Tibial artery (tissue), 4 donors: ENCODE measurements at places on chromosomes 6 and 20.

DNA sequence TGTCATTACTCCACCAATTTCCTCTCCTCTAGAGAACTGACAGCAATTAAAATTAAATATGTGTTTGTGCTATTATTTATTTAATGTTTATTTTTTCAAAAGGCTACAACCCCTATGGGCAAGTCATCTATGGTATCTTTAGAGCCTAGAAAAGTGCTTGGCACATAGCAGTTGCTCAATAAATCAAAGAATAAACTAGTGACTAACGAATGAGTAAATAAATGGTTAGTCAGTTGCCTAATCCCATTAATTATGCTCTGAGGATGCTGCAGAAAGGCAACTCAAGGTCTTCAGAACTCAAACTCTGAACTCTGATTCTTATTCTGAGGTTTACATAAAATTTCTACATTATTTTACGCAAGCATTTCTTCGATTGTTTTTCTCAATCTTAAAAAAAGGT, 193.0 kb upstream of the TSHZ2 start:
- no peak for DNase-seq

DNA sequence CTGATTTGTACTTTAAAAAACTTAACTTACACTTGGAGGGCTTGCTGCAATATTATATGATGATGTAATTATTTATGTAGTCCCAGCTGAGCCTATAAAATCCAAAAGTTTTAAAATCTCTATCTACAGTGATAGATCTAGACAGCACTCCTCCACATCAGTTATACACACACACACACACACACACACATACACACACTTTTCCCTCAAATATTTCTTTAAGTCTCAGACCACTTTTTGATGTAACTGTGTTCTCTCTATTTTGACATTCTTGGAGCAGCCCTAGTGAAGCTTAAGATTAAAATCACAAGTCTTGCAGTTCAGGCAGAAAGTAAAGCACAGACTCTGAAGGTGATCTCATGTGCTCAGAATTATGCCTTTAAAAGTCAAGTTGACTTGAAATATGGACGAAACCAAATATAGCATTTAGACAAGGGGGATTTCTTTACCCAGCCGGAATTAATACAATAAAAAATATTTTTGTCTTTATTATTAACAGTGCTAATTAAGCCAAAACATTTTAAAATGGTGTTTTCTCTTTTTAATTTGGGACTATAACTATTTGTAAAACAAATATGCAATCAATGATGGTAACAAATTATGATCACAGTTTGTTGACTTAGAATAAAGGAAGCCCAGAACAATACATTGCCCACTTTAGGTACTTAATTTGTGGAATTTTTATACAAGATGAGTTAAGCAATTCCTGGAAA, 63.5 kb upstream of the TMEM30A start:
- DNase-seq: no peak

GRCh38 chr6:157135691-157136090, 187.6 kb downstream of the TMEM242 start:
- DNase-seq: no peak

DNA sequence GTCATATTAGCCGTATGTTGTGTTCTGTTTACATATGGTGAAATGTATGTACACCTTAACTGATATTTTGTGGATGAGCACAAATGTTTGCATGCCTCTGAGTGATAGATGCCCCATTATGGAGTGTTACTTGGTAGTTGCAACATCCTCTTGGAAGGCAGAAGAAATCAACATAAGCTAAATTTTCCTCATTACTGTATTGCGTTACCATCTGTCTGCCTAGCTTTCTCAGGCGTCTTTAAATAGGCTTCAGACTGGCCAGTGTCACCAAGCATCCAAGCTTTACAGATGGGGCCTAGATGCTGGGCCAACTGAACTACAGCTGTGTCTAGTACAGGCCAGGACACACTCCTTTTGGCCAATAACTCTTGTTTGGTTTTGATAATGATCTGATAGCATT, 250.6 kb downstream of the SAMD5 start:
- DNase-seq: no peak

GRCh38 chr6:125156496-125156895, 2.9 kb downstream of the TPD52L1 start:
- no peak for DNase-seq

DNA sequence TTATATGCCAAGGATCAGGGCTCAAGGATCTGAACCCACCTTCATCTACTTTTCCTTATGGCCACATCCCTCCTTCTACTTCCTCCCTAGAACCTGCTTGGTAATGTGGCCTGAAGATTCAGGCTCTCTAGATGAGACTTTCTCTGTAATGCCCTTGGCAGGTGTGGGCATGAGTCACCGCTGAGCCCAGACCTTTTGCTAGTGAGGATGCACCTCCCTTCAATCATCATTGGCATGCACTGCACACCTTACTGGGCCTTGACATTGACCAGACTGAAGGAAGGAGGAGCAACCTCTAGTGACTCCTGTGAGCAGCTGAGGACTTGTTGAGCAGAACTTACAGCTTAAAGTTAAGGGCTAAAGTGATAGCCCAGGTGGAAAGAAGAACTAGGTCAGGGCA, 405.3 kb downstream of the MAFB start:
- DNase-seq: no peak

DNA sequence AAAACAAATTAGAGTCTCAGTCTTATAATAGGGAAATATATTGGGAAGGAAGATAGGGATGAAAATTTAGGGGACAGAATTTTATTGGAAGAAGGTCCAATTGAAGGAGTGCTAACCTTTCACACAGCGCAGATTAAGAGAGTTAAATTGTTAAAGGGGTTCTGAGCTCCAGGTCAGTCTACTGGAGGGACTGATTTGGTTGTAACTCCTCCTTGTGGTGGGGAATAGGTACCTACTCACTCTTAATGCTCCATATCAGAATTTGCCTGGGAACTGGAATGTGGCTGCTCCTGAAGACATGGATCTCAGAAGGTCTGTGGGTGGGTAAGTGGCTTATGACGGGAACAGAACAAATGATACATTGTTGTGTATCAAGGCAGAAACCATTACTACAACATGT, 143.5 kb downstream of the FLRT3 start:
- DNase-seq: no peak

DNA sequence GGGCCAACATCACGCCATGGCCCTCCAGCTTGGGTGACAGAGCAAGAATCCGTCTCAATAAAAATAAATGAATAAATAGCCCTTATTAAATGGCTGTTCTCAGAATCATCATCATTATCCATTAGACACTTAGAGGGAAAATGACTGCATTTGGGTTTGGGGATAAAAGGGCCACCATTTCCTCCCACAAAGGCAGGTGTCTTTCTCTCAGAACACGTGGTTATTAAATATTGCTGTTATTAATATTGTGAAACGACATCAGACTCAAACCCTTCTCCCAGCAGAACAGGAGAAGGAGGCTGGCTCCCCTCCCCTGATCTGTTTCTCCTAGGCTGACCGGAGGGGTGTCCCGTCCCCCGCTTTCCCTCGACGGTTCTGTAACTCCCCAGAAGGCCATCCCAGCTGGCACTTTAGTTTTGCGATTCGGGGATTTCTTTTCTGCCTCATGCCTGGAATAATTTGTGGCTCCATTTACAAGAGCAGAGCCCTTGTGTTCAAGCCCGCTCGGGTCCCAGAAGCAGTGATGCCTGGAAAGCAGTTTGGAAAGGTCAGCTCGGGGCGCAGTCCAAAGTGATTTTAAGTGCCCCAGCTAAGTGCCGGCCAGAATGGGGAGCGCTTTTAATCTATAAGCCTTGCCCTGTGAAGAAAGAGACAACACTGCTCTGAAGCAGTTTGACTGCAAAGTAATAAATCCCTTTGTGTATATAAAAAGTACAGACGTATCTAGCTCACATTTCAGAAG, 41.9 kb downstream of the EYA2 start:
- DNase-seq: no peak

- no peak for DNase-seq
Observed at GRCh38 chr20:35489717-35490116, 34.3 kb downstream of the CEP250 start.

- DNase-seq: no peak
Observed at GRCh38 chr6:67908379-67908778, 726.7 kb upstream of the ADGRB3 start.

- no peak for DNase-seq
Observed at GRCh38 chr6:56168596-56168995, 78.8 kb downstream of the COL21A1 start.

DNA sequence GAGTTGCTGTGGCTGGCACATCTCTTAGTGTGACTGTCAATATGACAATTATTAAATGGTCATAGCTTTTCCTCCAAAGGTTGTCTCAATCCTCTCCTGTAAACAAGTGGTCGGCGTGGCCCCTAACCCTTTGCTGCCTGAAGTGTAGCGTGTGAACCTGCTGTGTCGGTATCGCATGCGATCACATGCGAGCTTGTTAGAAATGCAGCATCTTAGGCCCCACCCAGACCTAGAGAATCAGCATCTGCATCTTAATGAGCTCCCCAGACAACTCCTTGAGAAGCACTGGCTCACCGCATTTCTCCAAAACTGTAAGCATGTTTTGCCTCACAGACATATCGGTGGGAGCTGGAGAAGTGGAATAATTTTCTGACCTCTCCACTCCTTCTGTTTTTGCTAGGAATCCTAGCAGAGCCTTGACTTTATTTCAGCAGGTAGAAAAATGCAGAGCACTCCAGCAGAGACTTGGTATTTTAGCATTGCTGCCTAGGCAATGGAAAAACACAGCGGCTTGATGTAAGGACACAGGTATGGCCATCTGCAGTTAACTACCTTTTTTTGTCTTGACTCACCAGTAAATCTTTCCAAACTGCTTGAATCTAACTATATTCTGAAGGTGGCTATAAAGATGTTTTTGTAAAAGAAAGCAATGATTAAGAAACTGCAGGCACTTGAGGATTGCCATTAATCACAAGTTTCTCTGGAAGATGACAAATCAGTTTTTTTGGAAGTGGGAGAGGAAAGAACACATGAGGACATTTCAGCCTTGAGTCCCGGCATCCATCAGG, 67.6 kb downstream of the PSMG4 start:
- DNase-seq: no peak

- DNase-seq: no peak
Observed at GRCh38 chr20:36018208-36018988, 50.0 kb downstream of the CNBD2 start.

DNA sequence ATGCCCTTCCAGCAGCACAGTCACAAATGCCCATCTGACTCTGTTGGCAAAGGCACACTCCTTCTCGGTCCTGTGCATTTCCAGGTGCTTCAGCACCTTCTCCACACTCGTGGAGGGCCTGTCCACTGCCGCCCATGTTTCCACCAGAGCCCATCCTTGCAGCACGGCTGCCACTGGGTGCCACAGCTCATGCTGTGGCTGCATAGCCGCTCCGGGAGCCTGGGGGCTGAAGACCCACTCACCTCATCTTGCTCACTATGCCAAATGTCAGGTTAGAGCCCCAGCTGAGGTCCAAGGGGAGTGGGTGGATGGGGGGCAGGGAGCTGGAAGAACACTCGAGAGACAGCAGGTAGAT, 6.9 kb downstream of the ZKSCAN3 start:
- no peak for DNase-seq

- DNase-seq: no peak
Observed at GRCh38 chr20:9140162-9140760, 71.4 kb downstream of the PLCB4 start.

DNA sequence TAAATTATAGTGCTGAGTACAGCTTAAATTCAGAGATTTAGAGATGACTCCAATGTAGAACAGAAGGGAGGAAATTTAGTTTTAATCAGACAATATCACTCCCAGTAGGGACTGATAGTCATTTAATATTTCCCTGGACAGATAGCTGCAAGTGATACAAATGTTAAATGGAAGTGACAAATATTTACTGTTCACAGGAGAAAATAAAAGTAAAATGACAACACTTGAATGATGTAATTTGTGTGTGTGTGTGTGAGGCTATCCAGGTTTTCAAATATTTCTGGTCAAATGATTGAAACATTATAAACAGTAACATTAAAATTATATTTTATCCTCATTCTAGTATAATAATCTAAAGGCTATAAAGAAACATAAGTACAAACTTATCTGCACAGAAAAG, 220.3 kb upstream of the THEMIS start:
- DNase-seq: no peak

GRCh38 chr6:37696841-37697662, 631 bp downstream of the MDGA1 start:
- DNase-seq: no peak

DNA sequence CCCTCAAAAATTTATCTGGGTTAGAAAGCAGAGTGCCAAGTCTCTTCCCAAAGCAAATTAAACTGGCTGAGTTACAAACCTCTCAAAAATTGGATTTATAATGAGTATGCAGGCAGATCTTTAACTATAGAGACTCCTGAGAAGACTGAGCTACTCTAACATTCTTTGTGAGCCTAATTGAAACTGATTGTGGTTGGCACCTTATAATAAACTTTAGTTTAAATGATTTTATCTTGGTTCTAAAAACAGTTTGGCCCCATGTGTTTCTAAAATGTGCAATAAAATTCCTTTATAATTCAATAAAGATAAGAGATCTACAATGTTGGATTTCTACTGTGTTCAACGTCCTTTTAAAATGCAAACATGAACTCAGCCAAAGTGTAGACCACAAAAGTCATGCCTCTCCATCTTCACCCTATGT, 480.2 kb upstream of the RNF217 start:
- DNase-seq: no peak

DNA sequence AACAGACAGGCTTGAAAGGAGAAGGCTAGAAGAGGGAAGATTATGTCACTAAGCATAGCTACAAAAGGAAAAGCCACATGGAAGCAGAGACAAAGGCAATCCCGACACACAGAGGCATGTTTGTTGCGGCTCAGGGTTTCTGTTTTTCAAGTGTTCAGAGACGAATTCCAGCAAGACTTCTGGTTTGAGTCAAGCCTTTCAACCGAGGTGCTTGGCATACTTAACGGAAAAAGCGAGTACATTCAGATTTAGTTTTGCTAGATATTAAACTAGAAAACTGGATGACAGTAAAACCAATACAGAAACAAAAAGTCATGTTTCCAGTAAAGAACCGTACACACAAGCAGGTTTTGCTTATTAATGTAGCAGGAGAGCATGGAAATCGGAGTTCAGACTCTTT, 27.2 kb downstream of the MCUR1 start:
- no peak for DNase-seq

GRCh38 chr6:125099211-125100073, 54.1 kb upstream of the TPD52L1 start:
- DNase-seq: peak; percentile 48

- DNase-seq: no peak
Observed at GRCh38 chr20:1493536-1493935, 2.3 kb upstream of the SIRPB2 start.

DNA sequence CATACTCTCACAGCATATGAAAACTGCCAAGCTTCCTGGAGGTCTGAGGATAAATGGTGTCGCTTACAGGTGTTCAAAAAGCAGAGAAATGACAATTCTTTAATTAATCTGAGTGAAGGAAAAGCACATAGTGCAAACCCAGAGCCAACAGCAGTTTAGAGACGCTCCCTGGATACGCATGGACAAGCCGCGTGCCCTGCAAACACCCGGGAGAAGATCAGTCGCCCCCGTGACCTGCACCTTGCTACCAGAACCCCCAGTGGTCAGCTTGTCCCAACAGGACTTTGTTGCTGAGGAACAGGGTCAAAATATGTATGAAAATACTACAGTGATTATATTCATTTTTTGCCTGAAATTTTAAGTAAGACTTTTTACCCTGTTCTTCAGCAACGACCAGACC, 93.9 kb downstream of the PSMG4 start:
- DNase-seq: no peak

GRCh38 chr6:29589423-29590048, 4.6 kb downstream of the OR2H2 start:
- peak; percentile 43 for DNase-seq
